Activated CD4-positive, alpha-beta memory T cell treated with anti-CD3 and anti-CD28 coated beads, Interleukin-2, amount 10 ng/mL, durations not matched to agents 7 days and 5 days (primary cell): ENCODE measurements at places on chromosomes 4 and X. TPM values are rescaled to one million over a fixed set of nuclear protein-coding genes. Genes with fewer than 3 reads are reported as not detected.

GAB3 gene
- 10.5 TPM for total RNA-seq

OPHN1 gene
- total RNA-seq: 0.30 TPM

POF1B gene
- total RNA-seq: 0.35 TPM

GRCh38 chr4:789571-790465 is 36.1 kb downstream of the CPLX1 start:
- H3K36me3 ChIP-seq: peaks cover under 1% of the 10 kb centered on the region
- peaks cover 35% of the 10 kb centered on the region for H3K27me3 ChIP-seq
- no peak for DNase-seq
- H3K27ac ChIP-seq: no peak overlapping the region
- H3K4me1 ChIP-seq: peaks cover 36% of the 10 kb centered on the region
- H3K4me3 ChIP-seq: no peak overlapping the region

DNA sequence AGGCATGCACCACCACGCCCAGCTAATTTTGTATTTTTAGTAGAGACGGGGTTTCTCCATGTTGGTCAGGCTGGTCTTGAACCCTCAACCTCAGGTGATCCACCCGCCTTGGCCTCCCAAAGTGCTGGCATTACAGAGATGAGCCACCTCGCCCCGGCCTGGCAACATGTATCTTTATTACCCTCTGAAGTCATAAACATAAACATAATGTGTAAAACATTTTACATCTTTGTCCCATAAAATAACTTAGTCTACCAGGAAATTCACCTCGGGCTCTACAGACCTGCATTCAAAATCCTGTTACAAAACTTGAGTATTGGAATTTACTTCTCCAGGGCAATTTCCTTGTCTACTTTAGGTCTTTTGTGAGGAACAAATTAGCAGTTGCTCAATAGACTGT is 68.1 kb upstream of the DUSP21 start:
- H3K27me3 ChIP-seq: no peaks in the 10 kb centered on the region
- H3K4me3 ChIP-seq: no peak overlapping the region
- no peaks in the 10 kb centered on the region for H3K4me1 ChIP-seq

- no peak overlapping the region for H3K27ac ChIP-seq
- H3K27me3 ChIP-seq: peaks cover 23% of the 10 kb centered on the region
- no peaks in the 10 kb centered on the region for H3K36me3 ChIP-seq
Observed at GRCh38 chr4:3284734-3285557, 7.9 kb upstream of the RGS12 start.
